ENCODE measurements at places on chromosomes 5 and 9.

- DNase-seq = no peak
Observed at GRCh38 chr9:29796291-29796952, 2223.1 kb upstream of the C9orf72 start.

GRCh38 chr9:134967547-134967930 is 49.8 kb upstream of the FCN1 start:
- peak; percentile 47 for DNase-seq

DNA sequence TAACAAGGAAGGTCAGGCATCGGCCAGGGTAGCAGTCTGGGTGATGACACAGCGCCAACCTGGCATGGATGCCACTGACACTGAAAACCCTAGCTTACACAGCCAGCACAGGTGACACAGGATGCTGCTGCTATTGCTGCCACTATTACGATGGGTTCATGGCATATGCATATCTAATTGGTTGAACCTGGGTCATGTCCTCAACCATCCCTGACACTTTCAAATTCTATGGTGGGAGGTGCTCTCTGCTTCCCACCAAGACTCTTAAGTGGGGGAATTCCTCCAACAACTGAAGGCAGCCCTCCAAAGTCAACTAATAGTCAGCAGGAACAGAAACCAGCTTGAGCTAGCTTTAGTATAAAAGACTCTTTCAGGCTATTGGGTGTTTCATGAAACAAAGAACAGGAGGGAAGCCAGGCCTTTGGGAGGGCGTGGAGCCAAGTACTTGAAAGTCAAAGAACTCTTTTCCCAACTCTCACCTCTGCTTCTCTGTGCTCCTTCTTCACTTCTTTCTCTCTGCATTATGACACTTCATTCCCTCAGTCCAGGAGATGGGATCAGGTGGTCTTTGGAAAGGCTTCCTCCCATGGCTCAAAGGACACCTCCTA is 21.3 kb downstream of the PTTG1 start:
- no peak for DNase-seq

DNA sequence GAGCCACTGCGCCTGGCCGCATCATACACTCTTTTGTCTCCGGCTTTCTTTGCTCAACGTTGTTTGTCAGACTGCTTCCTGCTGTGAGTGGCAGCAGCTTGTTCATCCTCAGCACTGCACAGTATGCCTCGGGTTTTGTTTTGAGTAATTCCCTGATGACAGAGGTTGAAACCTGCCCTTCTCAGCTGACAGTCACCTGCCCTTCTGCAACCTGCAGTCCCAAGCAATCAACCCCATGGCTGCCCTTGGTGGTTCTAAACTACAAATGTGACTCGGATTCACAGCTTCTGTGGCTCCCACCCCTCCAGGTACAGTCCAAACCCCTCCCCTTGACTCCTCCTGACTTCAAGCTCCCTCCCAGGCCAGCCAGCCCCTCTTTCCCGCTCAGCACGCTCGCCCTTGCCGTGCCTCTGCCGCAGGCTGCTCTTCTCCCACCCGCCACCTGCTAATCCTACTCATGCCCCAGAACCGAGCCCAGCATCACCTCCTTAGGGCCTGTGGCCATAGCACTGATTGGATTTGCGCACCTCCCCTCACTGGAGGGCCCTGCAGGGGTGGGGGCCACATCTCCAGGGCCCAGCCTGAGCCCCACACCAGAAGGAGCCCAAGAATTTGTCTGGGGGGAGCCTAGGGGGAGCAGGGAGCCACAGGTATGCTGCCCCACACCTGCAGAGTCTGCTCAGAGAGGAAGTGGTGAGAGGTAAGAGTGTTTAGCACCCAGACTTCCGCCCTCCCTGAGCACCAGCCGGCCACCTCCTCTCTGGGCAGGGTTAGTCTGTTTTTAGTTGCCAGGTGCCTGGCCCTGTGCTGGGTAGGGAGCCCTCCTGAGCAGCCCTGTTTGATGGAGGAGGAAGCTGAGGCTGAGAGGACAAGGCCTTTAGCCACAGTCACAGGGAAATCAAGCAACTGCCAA is 10.1 kb downstream of the EEIG1 start:
- no peak for DNase-seq

DNA sequence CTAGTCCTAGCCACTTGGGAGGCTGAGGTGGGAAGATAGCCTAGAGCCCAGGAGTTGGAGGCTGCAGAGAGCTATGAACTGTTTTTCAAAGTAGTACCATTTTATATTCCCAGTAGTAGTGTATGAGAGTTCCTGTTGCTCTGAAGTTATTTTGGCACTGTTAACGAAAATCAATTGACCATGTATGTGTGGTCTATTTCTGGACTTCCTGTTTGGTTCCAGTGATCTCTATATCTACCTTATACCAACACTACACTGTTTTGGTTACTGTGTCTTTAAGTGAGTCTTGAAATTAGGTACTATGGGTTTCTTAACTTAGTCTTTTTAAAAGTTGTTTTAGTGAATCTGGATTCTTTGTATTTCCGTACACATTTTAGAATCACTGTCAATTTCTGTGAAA is 13.6 kb downstream of the SLF1 start:
- no peak for DNase-seq

GRCh38 chr5:80048084-80048780 is 13.1 kb downstream of the THBS4 start:
- DNase-seq = no peak

DNA sequence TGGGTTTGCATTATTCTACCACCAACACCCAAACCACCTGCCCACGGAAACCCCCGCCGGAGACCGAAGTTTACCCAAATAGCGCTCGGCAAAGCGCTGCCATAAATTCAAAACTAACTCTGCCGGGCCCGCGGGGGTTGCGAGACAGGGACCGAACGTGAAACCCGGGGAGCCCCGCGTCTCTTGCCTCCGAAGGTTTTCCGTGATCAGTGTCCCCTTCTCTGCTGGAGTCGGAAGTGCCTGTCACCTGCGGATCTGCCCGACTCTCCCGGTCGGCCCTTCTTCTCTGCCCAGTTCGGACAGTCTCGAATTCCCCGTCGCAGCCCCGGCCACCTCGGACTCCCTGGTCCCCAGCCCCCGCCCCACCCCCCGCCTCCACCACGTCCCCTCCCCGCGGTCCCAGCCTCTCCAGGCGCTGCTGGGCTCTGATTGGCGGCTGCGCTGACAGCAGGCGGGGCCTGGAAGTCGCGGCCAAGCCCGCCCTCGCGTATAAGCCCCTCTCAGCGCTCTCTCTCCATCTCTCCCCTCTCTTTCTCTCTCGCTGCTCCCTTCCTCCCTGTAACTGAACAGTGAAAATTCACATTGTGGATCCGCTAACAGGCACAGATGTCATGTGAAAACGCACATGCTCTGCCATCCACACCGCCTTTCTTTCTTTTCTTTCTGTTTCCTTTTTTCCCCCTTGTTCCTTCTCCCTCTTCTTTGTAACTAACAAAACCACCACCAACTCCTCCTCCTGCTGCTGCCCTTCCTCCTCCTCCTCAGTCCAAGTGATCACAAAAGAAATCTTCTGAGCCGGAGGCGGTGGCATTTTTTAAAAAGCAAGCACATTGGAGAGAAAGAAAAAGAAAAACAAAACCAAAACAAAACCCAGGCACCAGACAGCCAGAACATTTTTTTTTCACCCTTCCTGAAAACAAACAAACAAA is at the start of gene RORB:
TSS of gene RORB (plus strand) at position 517 of the 929 bp plus-strand sequence. CDS start 642 bp downstream, outside the sequence.
- peak; percentile 62 for DNase-seq

- DNase-seq = no peak
Observed at GRCh38 chr9:69542942-69543704, 129.0 kb downstream of the APBA1 start.

DNA sequence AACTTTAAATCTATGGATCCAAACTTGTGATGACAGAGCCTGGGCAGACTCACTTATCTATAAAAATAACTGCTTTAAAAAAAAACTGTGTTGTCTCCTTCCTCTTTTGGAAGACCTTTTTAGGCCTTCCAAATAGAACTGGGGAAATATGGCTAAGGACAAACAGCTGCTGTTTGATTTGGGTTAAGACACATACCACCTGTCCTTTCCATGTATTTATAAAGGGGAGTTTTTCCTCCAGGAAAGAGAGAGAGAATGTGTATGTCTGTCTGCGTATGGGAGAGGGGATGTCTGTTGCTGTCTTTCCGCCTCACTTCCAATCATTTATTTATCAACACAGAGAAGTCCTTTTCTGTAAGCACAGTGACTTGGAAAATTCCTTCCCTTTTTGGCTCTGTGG is 2.8 kb downstream of the ARHGEF37 start:
- DNase-seq = no peak

GRCh38 chr5:164191240-164191639 is 685.8 kb downstream of the MAT2B start:
- no peak for DNase-seq

DNA sequence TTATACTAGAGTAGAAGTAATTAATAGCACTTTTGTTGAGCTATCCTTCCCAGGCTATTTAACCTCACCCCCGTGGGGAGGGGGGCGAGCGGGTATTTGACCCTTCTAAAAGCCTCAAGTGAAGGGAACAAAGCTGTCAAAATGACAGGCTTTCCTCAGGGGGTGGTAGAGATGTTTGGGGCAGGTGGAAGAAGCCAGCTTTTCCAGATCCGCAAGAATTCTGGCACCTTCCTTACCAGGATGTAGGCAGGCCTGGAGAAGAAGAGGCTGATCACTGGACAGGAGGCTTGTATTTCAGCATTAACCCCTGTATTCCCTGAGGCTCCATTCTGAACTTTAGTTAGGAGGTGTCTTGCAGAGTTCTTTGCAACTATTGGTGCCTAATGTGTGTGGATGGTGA is 26.2 kb upstream of the MLANA start:
- DNase-seq = no peak

- no peak for DNase-seq
Observed at GRCh38 chr5:44246986-44247385, 142.2 kb downstream of the FGF10 start.

- no peak for DNase-seq
Observed at GRCh38 chr9:111350556-111350955, 20.5 kb upstream of the OR2K2 start.

GRCh38 chr5:126464959-126465358 is 41.8 kb downstream of the GRAMD2B start:
- no peak for DNase-seq

DNA sequence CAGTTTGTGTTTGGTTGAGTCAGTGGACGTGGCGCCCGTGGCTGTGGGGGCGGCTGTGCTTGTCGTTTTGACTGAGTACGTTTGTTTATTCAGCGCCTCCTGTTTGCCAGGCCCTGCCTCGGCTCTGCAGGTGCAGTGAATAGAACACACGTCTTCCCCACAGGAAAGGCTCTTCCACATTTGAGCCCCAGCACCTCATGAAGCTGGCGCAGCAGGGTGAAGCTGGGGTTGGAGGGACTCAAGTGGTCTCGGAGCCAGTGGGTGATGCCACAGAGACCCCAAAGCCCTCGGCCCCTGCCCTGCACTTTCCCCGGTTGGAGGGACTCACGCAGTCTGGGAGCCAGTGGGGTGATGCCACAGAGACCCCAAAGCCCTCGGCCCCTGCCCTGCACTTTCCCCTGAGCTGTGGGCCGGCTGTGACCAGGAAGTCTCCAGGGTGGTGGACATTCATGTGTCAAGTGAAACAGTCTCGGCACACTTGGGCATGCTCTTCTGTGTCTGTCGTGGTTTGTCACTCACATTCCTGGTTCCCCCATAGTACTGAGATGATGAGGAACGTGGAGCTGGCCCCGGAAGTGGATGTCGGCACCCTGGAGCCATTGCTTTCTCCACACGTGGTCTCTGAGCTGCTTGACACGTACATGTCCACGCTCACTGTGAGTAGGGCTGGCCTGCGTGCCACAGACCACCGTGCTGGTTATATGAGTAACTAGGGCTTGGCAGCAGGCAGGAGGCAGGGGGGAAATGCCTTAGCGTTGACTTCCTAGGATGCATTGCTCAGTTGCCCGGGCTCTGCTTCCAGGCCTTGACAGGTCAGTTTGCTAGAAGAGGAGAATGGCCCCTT is 13.6 kb downstream of the EXOC3 start:
- DNase-seq = no peak

GRCh38 chr9:78601957-78602565 is 305.1 kb downstream of the PSAT1 start:
- DNase-seq = no peak

DNA sequence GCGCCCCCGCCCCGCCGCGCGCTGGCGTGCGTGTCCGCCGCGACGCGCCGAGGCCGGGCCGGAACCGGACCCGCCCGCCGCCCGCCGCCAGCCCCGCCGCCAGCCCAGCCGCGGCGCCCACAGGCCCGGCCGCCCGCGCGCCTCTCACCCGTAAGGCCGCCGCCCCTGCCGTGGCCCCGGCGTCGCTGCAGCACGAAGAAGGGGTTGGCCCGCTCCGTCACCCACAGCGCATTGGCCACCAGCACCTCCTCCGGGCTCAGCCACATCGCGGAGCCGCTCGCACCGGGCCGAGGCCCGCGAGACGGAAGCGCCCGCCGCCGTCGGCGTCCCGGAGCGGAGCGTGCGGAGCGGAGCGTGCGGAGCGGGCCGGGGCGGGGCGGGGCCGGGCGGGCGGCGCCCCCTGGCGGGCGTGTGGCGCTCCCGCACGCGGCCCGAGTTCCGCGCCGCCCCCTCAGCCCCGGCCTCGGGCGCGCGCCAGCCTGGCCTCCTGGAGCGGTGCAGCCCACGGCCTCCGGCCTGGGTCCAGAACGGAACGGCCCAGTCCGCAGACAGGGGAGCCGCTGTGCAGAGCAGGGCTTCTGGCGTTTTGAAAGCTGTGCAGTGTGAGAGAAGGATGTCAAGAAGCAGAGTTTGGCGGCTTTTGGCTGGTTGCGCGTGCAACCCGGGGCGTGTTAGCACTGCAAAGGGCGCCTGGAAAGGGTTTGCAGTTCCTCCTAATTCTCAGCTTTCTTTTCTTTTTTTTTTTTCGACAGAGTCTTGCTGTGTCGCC is at the start of gene TBC1D9B:
TSS of gene TBC1D9B (minus strand) at position 342 of the 769 bp plus-strand sequence. CDS start at position 266, 76 bp downstream.
- DNase-seq = peak; percentile 82

- no peak for DNase-seq
Observed at GRCh38 chr5:35016174-35017051, 31.3 kb downstream of the AGXT2 start.

GRCh38 chr9:82271106-82271561 is 282.6 kb downstream of the SPATA31D1 start:
- no peak for DNase-seq

DNA sequence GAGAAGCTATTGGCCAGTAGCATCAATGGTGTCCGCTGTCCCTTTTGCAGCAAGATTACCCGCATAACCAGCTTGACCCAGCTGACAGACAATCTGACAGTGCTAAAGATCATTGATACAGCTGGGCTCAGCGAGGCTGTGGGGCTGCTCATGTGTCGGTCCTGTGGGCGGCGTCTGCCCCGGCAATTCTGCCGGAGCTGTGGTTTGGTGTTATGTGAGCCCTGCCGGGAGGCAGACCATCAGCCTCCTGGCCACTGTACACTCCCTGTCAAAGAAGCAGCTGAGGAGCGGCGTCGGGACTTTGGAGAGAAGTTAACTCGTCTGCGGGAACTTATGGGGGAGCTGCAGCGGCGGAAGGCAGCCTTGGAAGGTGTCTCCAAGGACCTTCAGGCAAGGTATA is 10.8 kb downstream of the TRIM32 start:
- no peak for DNase-seq

DNA sequence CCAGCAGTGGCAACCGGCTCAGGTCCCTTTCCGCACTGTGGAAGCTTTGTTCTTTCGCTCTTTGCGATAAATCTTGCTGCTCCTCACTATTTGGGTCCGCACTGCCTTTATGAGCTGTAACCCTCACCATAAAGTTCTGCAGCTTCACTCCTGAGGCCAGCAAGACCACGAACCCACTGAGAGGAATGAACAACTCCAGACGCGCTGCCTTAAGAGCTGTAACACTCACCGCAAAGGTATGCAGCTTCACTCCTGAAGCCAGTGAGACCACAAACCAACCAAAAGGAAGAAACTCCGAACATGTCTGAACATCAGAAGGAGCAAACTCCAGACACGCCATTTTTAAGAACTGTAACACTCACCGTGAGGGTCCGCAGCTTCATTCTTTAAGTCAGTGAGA is 103.5 kb downstream of the GLIS3 start:
- DNase-seq = no peak
